ENCODE measurements at places on chromosomes 5 and 9.

DNA sequence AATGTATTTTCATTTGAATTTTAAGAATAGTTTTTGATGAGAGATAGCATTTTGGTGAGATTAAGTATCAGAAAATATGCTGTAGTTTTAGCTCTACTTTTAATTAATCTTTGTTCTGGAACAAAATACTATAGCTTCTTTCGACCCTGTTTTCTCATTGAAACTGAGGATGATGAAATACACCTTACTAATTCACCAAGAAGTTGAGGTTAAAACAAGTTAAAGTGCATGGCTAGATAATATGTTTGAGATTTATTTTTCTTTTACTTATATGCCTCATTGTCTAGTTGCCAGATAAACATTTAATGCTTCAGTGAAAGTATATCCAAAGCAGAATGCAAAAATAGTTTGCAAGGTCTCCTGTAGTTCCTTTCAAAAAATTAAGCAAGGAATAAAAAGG, 140.1 kb upstream of the KCNN2 start:
- DNase-seq, result no peak

DNA sequence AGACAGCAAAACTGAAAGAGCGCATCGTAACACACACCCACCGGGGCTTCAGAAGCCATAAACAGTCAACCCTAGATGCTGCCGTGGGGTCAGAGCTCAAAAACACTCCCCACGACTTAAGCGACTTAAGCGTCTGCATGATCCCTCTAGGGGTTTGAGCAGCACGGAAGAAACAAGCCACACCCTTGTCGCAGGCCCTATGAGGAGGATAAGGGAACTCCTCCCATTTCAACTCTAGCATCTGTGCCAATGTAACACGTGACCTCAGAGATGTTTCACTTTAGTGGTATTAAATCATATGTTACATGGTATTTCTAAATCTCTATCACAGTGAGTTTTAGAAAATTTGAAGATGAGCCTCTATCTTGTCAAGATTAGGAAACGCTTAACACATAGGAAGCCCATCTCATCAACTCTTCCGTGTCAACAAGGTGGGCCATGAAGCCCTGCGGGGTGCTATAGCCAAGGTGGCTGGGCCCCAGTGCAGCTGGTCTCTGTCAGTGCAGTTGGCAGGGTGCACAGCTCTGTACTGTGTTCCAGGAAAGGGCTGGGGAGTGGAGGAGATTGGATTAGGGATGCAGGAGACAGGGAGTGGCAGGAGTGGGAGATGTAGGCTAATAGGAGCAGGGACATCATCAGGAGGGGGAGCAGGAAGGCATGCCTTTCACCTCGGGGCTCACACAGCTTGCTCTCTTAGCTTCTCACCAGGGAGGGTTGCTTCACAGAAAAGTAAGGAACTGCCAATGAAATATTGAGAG, 33.1 kb downstream of the ZCCHC9 start:
- no peak for DNase-seq

GRCh38 chr9:136119883-136120393, 1.3 kb upstream of the TMEM250 start:
- no peak for DNase-seq

- no peak for DNase-seq
Observed at GRCh38 chr9:131809941-131810344, 70.1 kb upstream of the RAPGEF1 start.

DNA sequence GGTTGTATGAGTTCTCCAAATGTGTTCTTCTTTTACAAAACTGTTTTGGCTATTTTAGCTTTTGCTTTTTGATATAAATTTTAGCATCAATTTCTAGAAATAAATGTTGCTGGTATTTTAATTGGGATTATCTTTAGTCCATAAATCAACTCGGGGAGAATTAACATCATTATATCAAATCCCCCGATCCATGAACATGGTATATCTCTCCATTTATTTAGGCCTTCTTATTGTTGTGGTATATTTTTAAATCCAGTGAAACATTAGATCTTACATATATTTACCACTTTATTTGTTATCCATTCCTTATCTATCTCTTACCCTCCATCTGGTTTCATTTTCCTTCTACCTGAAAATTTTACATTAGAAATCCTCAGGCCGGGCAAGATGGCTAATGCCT, 7.3 kb upstream of the CDKN2AIPNL start:
- no peak for DNase-seq

GRCh38 chr9:85228111-85228855, 513.5 kb downstream of the AGTPBP1 start:
- no peak for DNase-seq

DNA sequence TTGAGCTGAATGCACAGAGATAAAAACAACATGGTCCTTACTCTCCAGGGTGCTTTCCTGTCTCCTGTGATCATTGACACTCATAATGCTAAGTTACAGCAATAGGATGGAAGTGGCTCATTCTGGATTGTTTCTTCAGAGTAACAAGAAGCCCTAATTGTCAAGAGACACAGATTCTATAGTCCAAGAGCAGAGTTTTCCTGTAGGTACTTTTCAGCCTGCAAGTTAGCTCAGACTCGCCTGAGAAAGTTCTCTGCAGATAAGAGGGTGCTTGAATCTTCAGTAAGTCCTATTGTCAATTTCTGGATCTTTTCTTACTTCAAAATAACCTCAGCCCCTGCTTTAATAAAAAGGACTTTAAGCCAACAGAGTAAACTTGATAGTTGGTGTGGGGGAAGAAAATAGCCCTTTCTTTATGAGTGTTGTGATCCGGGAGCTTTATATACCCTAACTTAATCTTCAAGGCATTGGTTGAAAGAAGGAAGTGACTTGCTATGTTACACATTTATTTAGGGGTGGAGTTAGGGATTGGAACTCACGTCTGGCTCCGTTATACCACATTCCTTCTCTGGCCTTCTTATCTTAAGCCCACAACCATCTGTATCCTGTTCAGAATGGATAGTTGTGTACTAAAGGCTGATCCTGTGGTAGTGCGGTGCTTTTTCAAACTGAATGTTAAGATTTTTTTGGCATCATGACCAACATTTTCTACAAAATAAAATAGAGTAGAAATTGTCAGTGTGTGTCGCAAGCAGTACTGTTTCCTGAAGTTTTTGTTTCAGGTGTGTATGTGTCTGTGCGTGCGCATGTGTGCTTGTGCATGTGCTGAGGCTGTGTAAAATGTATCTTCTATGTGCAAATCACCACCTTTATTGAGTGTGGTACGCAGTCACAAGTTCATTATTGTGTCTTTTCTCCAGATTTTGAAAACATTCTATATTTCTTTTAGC, 173.9 kb downstream of the WDR70 start:
- DNase-seq, result no peak

DNA sequence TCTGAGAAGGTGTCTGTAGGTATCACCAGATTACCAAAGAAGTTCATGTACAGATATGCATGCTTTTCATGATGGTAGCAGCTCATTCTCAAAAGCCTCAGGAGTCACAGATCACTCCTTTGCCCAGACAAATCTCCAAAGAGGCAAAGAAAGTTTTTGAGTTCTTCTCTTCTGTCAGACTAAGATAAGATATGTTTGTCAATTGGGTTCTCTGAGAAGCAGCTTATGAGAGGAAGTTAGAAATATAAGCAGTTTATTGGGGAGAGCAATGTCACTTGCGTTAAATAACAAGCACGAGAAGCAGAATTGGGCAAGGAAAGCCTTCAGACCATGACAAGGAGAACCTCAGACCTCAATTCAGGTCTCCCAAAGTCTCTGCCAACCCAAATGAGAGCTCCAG, 219.2 kb upstream of the KLF4 start:
- no peak for DNase-seq

DNA sequence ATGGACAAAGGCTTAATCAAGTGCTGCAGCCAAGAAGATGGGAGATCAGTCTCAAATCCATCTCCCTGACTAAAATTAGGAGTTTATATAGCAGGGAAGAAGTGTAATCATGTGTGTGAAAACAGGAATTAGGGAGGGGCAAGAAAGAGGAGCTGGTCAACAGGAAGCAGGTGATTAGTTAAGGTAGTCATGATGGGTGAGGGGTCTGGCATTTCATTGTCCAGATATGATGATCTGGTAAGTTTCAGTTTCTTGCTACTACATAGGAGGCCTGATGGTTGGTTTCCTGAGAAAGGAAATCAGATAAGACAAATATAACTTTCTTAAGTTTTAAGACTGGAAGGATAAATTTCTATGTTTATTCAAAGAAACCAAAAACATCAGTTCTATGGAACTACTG, 455.6 kb upstream of the GRAMD2B start:
- DNase-seq, result no peak

DNA sequence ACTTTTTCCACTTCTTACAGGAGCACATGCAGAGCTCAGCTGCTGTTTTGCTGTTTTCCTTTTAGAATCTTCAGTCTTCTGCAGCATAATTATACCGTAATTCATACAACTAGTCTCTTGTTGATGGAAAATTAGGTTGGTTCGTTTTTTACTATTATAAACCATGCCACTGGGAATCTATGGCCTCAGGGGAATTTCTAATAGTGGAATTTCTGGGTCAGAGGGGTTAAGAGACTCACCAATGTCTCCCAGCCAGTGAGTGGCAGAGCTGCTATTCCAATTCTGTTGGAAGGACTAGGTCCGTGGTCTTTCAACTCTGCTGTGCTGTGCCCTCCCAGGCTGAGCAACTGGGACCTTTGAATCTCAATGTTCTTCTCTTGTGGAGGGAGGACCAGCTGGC, 282.5 kb downstream of the ZSWIM6 start:
- no peak for DNase-seq

DNA sequence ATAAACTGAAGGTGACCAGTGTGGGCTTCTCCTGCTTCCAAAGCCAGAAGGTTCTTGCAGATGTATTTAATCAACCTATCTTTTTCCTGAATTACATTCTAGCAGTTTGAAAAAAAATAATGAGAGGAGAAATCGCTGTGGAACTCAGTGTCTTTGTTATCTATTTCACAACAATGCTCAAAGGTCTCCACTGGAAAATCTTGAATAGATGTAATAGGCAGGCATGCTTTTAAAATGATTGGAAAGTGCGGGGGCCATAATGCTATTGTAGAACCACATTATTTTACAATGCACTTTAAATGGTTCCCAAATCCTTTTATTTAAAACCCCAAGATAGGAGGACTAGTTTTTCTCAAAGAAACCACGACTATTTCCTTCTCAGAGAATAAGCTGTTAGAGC, 23.3 kb downstream of the ENC1 start:
- no peak for DNase-seq
